ENCODE measurements at places on chromosomes 16 and 17. TPM values are rescaled to one million over a fixed set of nuclear protein-coding genes. Genes with fewer than 3 reads are reported as not detected.

Gene APOH
- polyA plus RNA-seq: not detected

Gene FA2H
- 1.1 TPM for polyA plus RNA-seq

Gene PIMREG
- 0.33 TPM for polyA plus RNA-seq

Gene MPV17L
- polyA plus RNA-seq: not detected

Gene TERB1
- polyA plus RNA-seq: not detected

Gene PRRT2
- 0.71 TPM for polyA plus RNA-seq

Gene FAM83G
- polyA plus RNA-seq: 4.2 TPM

GRCh38 chr16:49129935-49130334 is 151.7 kb downstream of the CBLN1 start:
- DNase-seq: no peak

DNA sequence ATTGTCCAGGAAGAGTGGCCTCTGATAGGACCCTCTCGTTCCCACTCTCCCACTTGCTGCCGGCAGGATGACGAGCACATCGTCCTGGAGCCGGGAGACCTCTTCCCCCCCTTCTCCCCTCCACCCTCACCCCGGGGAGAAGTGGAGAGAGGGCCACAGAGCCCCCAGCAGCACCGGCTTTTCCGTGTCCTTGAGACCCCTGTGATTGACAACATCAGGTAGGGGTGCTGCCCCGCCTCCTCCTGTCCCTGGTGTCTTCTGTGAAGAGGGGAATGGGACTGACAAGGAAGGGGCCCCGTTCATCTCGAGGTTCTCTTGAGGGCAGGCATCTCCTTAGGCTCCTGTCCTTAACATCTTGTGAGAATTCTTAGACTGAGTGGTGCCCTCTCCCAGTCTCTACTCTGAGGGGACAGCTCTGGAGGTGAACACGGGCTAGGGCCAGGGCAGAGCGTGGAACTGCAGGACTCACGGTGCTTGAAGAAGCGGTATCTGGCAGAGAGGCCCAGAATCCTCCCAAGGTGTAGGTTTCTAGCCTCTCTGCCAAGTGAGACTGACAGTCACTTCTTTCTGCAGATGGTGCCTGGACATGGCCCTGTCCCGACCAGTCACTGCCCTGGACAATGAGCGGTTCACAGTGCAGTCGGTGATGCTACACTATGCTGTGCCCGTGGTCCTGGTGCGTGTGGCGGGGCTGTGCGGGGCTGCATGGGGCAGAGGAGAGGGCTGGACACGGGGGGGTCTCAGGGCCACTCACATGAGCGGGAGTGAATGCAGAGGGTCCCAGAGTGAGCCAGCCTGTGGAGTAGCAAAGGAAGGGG is 26.4 kb downstream of the CASKIN2 start:
- no peak for DNase-seq

DNA sequence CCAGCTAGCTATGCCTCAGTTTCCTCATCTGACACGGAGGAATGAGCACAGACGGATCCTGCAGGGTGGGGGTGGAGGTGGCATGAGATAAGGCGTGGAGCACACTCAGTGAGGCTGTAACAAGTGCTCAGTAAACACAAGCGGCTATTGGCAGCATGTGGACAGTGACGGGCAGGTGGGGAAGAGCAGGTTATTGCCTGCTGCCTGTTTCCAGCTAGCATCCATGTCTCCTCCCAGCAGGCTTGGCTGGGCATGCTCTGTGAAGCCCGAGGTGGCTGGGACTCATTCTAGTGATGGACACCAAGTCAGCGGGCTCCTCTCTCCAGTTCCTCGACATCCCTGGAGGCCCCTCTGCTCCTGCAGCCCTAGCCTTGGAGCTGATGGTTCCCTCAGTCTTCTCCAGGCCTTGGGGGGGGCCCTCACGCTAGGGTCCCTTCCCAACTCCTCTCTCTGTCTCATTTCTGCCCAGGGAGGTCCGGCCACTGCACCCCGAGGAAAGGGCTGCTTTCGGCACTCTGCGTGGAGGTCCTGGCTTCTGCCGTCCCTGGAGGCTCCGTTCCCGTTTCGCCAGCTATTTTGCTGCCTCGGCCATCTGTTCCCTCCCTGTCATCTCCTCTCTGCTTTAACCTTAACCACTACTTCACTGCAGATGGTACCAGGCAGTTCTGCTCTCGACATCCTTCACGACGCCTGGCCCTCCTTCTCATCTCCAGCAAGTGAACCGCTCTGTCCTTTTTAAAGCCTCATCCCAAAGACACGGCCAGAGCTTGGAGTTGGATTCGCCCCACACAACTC is 6.2 kb downstream of the RTN4RL1 start:
- no peak for DNase-seq

DNA sequence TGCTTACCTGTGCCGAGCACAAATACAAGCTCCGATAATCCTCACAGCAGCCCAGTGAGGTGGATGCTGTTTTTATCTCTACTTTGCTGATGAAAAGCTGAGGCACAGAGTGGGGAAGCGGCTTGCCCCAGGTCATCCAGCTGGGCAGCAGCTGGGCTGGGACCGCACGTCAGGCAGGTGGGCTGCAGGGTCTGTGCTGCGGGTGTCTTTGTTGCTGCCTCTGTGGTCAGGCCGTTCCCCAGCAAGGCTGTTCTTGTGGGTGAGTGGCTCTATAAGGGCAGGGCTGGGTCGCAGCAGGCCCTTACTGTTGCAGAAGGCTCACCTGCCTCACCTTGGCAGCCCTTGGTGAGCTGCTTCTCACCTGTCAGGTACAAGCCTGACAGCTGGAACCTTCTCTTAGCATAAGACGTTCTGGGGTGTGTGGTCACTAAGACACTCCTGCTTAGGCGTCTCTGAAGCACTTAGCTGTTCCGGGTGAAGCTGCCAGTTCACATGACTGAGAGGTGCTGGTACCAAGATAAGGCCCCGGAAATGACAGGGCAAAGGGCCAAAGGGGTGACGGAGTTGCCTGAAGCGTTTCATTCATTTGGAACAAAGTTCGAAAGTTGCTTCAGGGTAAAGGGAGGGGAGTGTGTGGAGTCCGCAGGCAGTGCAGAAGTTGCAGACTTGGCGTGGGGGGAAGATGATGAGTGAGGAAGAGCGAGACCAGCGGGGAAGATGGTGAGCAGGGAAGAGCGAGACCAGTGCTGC is 17.4 kb downstream of the IRF8 start:
- no peak for DNase-seq

GRCh38 chr17:57278740-57279387 is 22.5 kb downstream of the MSI2 start:
- no peak for DNase-seq

DNA sequence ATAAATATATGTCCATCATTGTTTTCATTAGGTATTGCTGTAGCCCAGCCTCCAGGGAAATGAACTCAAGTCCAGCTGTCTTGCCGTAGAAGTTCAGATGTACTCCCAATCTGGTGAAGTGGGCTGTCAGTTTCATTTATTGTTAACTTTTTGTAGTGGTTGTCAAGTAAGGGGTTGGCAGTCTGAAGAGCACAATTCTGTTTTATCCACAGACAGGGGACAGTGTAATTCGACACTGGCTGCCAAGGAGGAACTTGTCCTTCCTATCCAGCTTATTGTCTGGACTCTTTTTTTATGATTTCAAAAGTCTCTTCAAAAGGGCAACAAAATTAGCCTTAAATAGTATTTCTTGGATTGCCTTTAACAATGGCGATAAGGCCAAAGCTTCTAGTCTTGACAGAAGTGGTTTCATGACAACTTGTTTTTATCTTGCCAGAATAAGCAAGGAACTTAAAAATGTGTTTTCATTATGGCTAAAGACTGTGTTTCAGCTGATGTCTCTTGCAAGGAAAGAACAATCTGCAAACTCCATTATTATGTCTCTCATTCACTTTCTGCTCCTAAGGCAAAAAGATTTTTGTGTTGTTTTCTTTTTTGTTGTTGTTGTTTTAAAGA is 73.9 kb upstream of the TANC2 start:
- DNase-seq: no peak

DNA sequence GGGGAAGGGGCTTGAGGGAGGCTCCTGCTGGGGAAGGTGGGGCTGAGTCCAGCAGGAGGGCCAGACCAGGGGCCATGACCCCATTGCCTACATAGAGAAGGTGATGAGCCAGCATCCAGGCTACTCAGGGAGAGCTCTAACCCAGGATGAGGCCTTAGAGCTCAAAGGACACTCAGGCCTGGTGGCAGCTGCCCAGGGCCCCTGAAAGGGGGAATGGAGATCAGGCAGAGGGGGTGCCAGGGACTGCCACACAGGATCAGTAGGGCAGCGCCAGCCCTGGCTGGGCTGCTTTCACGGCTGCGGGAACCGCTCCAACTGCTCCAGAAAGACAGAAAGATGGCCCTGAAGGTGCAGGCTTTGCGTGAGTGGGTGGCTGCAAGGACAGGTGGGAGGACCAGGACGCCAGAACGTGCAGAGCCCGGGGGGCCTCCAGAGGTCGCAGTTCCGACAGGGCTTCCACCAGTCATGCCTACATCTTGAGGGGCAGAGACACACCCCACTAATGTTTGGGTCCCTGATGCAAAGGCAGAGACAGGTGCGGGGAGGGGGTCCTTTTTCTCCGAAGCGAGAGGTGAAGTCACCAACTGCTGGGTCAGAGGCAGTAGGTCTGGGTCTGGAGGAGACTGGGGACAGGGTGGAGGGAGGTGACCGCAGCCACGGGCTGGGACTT is 882 bp upstream of the ATP6V0C start:
- no peak for DNase-seq

DNA sequence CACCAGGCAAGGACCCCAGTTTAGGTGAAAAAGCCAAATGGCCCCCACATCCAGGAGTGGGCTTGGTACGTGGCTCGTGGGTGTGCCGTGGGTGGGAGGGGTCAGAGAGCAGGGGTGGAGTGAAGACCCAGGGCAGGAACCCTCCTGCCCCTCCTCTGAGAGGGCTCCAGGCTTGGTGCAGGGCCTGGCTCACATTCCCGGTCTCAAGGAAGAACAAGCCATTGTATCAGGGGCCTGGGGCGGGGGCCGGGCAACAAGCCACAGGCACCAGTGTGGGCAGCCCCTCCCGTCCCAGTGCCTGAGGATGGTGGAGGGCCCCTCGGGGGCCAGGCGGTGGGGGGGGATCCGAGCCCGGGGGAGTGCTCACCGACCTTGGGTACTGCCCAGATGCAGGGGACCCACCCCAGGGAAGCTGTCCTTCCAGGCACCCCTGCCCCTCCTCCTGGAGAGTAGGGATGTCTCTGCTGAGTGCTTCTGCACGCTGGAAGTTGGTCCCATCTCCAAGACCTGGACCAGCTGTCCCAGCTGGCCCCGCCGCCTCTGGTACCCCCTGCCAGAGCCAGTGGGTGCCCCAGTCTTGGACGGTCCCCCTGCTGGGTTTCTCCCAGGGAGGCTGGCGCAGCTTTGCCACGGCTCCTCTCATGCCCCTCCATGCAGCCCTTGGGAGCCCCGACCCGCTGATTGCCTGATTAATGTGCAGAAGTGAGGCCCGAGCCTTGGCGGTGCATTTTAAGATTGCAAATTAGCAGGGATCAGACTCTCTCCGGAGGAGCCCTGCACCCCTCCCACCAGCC is 83.7 kb downstream of the RTN4RL1 start:
- no peak for DNase-seq

DNA sequence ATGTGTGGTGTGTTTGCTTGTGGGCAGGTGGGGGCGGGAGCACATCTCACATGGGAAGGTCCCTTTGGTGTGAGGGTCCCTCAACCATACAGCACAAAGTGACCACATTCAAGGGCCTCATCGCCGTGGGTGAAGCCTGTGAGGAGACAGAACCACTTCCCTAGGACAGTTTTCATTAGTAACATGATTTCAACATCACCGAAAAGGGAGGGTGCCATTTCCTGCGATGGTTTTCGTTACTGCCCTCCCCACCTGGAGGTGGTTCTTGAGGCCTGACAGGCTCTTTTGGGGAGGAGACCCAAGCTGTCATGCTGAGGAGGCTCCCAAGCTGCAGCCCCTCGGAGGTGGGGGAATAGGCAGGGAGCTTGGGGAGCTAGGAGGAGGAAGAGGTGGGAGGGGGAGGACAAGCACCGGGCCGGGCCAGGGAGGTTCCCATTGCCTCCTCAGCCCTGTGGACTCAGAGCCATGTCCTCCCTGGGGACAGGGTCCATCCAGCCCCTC is 9.5 kb downstream of the CD300LB start:
- DNase-seq: peak; percentile 40

- DNase-seq: no peak
Measured at GRCh38 chr17:1916963-1917715, 87.3 kb downstream of the RPA1 start.

GRCh38 chr16:19075511-19075910 is 8.1 kb downstream of the COQ7 start:
- DNase-seq: no peak

DNA sequence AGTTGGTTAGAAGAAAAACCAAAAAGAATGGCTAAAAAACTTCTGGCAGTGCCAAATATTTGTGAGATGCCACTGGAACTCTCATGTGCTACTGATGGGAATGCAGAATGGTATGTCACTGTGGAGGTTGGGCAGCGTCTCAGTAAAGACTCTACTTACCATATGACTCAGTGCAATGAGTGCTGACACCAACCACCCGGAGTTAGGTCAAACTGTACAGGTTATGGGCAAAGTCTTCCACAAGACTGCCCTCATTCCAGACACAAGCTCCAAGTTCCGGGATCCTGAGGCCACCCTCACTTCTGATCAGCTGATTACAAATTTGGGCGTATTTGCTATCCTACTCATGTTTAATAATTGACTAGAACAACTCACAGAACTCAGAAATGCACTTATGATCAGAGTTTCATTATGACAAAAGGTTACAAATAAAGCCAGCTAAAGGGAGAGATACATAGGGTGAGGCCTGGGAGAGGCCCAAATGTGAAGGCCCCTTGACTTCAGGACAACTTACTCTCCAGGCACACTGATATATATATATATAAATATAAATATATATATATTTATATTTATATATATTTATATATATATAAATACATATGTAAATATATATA is 114.9 kb downstream of the TRIM37 start:
- no peak for DNase-seq

DNA sequence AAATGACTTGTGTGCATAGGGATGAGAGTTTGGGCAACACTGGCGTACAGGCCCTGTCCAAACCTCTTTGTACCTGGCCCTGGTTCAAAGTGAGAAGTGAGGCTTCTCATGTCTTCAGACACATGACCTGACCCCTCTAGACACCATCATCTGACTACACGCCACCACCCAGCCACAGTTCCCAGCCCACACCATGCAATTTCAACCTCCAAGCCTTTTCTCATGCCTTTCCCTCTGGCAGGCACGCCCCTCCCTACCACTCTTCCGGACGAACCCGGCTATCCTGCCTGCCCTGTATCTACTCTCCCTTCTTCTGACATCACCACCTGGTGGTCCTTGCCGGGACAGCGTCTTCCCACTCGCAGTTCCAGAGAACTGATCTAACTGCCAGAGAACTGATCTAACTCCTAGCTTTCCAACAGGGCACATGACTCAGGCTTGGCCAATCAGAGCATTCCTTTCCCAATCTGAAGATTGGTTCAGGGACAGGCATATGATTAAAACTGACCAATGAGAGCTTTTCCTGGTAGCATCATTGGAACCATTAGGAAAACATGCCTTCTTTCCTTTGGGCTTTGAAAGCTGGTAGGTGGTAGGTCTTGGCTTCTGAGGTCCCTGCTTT is 27.1 kb upstream of the IL21R start:
- no peak for DNase-seq
